Esophagus muscularis mucosa (tissue), 4 donors: ENCODE measurements at places on chromosomes 13 and 19.

DNA sequence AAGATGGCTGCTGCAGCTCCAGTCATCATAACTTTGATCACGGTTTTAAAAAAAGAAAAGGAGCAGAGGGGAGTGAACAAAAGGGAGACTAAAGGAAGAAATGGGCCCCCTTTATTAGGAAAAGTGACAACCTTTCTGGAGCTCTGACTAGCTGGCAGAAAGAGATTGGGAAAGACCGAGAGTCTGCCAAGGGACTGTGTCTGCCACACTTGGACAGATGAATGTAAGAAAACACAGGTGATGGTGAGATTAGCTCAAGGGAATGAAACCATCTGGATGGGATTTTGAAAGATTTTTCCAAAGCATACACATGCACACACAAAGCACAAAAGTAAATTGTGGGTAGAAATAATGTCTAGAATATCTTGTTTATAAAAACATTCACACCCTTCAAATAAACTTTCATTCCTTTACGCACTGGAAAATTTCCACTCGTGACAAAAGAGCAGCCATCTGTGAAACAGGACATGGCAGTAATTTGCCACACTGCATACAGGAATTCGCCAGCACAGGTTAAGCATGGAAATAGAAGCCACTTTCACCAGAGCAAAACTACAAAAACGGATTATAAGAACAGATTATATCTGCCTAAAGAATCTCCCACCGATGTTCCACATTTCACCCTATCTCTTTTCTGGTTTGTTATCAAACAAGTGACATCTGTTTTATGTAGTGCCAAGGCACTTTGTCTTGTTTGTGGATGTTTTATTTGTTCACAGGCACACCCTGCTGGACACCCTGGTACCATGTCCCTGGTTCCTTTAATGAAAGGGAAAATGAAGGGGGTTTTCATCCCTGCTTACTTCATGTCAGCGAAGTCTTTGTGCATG lies 819.5 kb downstream of the DIAPH3 start:
- no peaks in the 10 kb centered on the region for H3K27me3 ChIP-seq
- no peak for DNase-seq
- no peak overlapping the region for H3K4me3 ChIP-seq
- no peak overlapping the region for H3K27ac ChIP-seq
- no peaks in the 10 kb centered on the region for H3K36me3 ChIP-seq
- peaks cover 7% of the 10 kb centered on the region for H3K4me1 ChIP-seq

GRCh38 chr13:25876247-25876646 lies 175.6 kb downstream of the SHISA2 start:
- H3K4me1 ChIP-seq = no peaks in the 10 kb centered on the region
- no peaks in the 10 kb centered on the region for H3K27me3 ChIP-seq
- no peak for DNase-seq
- no peak overlapping the region for H3K27ac ChIP-seq
- H3K4me3 ChIP-seq = no peak overlapping the region

DNA sequence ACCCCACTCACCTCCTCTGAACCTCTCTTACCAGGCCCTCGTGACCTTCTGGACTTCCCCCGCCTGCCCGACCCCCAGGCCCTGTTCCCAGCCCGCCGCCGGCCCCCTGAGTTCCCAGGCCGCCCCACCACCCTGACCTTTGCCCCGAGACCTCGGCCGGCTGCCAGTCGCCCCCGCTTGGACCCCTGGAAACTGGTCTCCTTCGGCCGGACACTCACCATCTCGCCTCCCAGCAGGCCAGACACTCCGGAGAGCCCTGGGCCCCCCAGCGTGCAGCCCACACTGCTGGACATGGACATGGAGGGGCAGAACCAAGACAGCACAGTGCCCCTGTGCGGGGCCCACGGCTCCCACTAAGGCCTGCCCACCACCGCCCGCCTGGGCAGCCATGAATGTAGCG lies 3.2 kb downstream of the TTC9B start:
- no peak overlapping the region for H3K27ac ChIP-seq
- peaks cover 10% of the 10 kb centered on the region for H3K27me3 ChIP-seq
- DNase-seq = no peak
- H3K4me3 ChIP-seq = no peak overlapping the region

- H3K27ac ChIP-seq = no peak overlapping the region
- H3K4me3 ChIP-seq = no peak overlapping the region
- H3K4me1 ChIP-seq = no peaks in the 10 kb centered on the region
- no peaks in the 10 kb centered on the region for H3K36me3 ChIP-seq
- no peak for DNase-seq
Measured at GRCh38 chr13:80177327-80177726, 163.6 kb downstream of the SPRY2 start.

DNA sequence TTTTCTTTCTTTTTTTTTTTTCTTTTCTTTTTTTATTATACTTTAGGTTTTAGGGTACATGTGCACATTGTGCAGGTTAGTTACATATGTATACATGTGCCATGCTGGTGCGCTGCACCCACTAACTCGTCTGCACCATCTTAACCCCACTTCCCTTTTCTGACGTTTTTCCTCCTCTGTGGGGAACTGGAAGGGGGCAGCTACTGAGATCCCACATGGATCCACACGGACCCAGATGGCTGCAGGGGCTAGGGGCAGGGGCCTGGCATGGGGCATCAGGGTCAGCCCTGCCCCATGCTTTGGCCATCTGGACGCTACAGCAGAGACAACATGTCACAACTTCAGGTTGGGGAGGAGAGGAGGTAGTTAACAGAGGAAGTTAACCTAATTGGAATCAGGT lies 54.3 kb downstream of the RUBCNL start:
- DNase-seq = no peak
- no peaks in the 10 kb centered on the region for H3K4me1 ChIP-seq
- H3K4me3 ChIP-seq = no peak overlapping the region
- no peak overlapping the region for H3K27ac ChIP-seq
- no peaks in the 10 kb centered on the region for H3K27me3 ChIP-seq

DNA sequence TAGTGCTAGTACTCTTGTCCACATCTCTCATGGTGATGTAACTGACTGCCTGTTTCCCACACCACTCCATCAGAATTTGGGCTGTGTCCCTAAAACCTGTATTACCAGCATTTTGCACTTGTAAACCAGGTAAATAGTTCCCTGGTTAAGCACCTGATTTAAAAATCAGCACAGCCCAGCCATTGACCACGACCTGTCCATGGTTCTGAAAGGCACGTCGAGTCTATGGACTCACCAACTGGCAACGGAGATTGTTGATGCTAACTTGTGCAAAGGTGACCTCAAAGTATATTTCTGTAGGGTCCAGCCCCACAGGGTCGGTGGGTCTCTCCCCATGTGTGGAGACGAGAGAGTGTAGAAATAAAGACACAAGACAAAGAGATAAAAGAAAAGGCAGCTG lies 46.7 kb upstream of the ZNF835 start:
- H3K27ac ChIP-seq = no peak overlapping the region
- no peak for DNase-seq
- no peaks in the 10 kb centered on the region for H3K36me3 ChIP-seq
- H3K27me3 ChIP-seq = no peaks in the 10 kb centered on the region
- no peak overlapping the region for H3K4me3 ChIP-seq

- no peaks in the 10 kb centered on the region for H3K36me3 ChIP-seq
- no peak for DNase-seq
- H3K27me3 ChIP-seq = no peaks in the 10 kb centered on the region
- H3K4me3 ChIP-seq = no peak overlapping the region
- no peaks in the 10 kb centered on the region for H3K4me1 ChIP-seq
Measured at GRCh38 chr13:25725104-25725503, 326.7 kb downstream of the SHISA2 start.

- no peaks in the 10 kb centered on the region for H3K4me1 ChIP-seq
- H3K4me3 ChIP-seq = no peak overlapping the region
- H3K36me3 ChIP-seq = no peaks in the 10 kb centered on the region
- no peak overlapping the region for H3K27ac ChIP-seq
- H3K27me3 ChIP-seq = no peaks in the 10 kb centered on the region
Measured at GRCh38 chr13:113625965-113626721, 31.9 kb downstream of the ATP4B start.

DNA sequence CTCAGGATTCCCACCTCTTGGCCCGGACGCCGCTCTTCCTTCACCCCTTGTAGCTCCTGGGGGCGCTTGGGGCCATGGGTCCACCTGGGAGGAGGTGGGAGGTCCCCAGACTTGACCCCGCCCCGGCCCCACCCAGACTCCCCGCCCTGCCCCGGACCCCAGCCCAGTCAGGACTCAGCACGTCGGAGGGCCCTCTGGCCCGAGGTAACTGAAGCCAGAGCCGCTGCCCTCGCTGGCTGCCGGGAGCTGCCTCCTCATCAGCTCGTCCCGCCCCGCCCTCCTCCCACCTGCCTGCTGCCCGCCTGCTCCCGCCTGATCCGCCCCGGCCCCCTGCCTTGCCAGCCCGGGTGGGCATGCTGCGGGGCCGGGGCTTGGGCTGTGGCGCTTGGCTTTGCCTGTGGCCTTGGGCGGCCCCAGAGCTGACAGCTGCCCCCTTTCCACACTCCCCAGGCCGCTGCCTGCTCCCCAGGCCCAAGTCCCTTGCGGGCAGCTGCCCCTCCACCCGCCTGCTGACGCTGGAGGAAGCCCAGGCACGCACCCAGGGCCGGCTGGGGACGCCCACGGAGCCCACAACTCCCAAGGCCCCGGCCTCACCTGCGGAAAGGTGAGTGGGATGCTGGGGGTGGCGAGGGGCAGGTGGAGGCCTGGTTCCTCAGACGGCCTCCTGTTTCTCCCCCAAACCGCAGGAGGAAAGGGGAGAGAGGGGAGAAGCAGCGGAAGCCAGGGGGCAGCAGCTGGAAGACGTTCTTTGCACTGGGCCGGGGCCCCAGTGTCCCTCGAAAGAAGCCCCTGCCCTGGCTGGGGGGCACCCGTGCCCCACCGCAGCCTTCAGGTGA lies 9.4 kb downstream of the ARHGAP33 start:
- H3K27ac ChIP-seq = no peak overlapping the region
- H3K27me3 ChIP-seq = no peaks in the 10 kb centered on the region
- H3K4me3 ChIP-seq = no peak overlapping the region
- H3K4me1 ChIP-seq = no peaks in the 10 kb centered on the region
- no peak for DNase-seq

- no peaks in the 10 kb centered on the region for H3K4me1 ChIP-seq
- H3K27ac ChIP-seq = no peak overlapping the region
- no peak for DNase-seq
- no peaks in the 10 kb centered on the region for H3K27me3 ChIP-seq
Measured at GRCh38 chr13:58850161-58850560, 1218.6 kb downstream of the PCDH17 start.

- no peaks in the 10 kb centered on the region for H3K36me3 ChIP-seq
- no peak for DNase-seq
- peak overlapping the region; percentile 67 for H3K27ac ChIP-seq
- no peaks in the 10 kb centered on the region for H3K27me3 ChIP-seq
- peaks cover 40% of the 10 kb centered on the region for H3K4me1 ChIP-seq
Measured at GRCh38 chr13:41457589-41458186, 338 bp downstream of the RGCC start.

GRCh38 chr19:4376028-4376670 lies 24.2 kb downstream of the SH3GL1 start:
- DNase-seq = no peak
- H3K36me3 ChIP-seq = no peaks in the 10 kb centered on the region
- peaks cover 96% of the 10 kb centered on the region for H3K4me1 ChIP-seq
- peak overlapping the region; percentile 88 for H3K27ac ChIP-seq
- no peaks in the 10 kb centered on the region for H3K27me3 ChIP-seq

DNA sequence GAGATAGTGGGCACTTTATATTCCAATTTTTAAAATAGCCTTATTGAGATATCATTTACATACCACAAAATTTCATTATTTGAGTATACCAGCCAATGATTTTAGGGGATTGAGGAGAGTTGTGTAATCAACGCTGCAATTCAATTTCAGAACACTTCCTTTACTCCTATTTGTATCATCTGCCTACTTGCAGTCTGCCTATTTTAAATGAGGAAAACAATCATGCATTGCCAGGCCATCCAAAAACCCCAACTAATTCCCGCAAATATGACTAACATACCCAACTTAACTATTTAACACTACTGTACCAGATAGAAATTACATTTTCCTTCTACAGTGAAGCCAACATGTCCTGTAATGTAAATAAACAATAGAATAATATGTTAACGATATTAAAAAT lies 26.7 kb downstream of the CAB39L start:
- no peaks in the 10 kb centered on the region for H3K36me3 ChIP-seq
- no peak overlapping the region for H3K4me3 ChIP-seq
- no peak overlapping the region for H3K27ac ChIP-seq
- DNase-seq = no peak
- H3K4me1 ChIP-seq = no peaks in the 10 kb centered on the region
- no peaks in the 10 kb centered on the region for H3K27me3 ChIP-seq

DNA sequence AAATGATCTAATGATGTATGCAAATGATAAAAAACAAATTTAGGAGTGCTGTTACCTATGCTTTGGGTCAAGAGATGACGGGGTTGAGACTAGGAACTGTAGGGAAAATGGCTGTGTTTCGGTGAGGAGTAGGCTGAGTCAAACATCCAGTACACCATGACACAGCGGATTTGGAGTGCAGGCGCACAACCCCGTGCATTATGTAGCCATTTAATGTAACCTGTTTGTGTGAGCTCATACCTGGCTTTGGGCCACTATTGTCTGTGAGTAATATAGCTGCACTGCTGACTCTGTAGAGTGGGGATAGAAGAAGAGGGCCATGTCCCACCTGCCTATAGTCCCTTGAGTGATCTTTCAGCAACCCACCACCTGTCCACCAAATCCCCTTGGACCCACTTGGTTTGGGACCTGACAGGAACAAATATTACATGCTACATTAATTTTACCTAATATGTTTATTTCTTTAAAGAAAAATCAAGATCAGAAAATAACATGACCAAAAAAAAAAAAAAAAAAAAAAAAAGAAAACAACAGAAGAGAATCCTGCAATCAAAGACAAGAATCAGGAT lies 95.5 kb upstream of the KLHL1 start:
- no peaks in the 10 kb centered on the region for H3K4me1 ChIP-seq
- no peaks in the 10 kb centered on the region for H3K27me3 ChIP-seq
- H3K4me3 ChIP-seq = no peak overlapping the region
- no peaks in the 10 kb centered on the region for H3K36me3 ChIP-seq
- H3K27ac ChIP-seq = no peak overlapping the region

GRCh38 chr19:46271481-46272197 lies 25.2 kb upstream of the HIF3A start:
- H3K36me3 ChIP-seq = no peaks in the 10 kb centered on the region
- no peaks in the 10 kb centered on the region for H3K4me1 ChIP-seq
- H3K27ac ChIP-seq = no peak overlapping the region
- no peak for DNase-seq
- no peak overlapping the region for H3K4me3 ChIP-seq

- peak overlapping the region; percentile 73 for H3K27ac ChIP-seq
- peaks cover 15% of the 10 kb centered on the region for H3K36me3 ChIP-seq
- H3K4me1 ChIP-seq = peaks cover 90% of the 10 kb centered on the region
- DNase-seq = no peak
Measured at GRCh38 chr13:110291286-110291685, 15.7 kb downstream of the COL4A1 start.

DNA sequence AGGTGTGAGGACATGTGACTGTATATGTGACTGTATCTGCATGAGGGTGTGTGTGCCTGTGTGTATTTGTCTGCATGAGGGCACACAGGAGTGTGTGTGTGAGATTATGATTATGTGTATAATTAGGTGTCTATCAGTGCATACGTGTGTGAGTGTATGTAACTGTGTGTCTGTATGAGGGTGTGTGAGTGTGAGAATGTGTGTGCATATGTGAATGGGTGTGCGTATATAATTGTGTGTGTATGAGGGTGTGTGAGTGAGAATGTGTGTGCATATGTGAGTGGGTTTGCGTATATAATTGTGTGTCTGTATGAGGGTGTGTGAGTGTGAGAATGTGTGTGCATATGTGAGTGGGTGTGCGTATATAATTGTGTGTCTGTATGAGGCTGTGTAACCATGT lies 3.0 kb upstream of the ACSBG2 start:
- no peak overlapping the region for H3K27ac ChIP-seq
- no peaks in the 10 kb centered on the region for H3K36me3 ChIP-seq
- no peaks in the 10 kb centered on the region for H3K27me3 ChIP-seq
- no peak for DNase-seq
